Activated CD4-positive, alpha-beta T cell treated with anti-CD3 and anti-CD28 coated beads for 4 hours (primary cell): ENCODE measurements at places on chromosomes 1 and 21.

DNA sequence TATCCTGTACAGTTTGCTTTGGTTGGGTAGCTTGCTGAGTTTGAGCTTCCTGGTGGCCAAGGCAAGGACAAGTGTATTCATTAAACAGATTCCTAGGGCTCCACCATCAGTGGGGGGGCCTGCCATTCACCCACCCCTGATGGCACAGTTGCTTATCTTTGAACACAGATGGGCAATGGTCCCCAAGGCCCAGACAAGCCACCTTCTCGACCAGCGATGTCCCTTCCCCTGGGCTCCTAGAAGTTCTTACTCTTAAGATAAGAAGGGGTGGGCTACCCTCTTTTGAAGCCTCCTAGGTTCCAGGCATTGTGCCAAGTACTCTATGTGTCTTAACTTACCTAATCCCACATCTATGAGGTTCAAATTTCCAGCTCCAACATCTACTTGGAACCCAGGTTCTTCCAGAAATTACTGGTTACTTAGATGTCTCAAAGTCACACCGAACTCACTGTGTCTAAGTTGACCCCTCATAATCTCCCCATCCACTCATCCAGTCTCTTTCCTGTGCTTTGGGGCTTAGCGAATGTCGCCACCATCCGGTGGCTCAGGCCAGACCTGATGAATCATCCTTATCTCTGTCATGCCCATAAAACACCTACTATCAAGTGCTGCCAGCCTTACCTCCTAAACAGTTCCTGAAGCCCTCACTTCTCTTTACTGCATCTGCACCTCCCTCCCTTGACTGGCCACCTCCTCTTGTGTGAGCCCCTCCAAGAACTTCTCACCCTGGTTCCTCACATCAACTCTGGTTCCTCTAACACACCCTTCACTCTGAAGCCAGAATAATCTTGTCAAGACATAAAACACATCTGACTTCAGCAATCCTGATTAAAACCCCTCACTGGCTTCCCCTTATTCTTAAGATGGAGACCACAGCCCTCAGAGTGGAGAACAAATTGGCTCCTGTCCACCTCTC, 50.1 kb downstream of the KLHDC7A start:
- DNase-seq, result no peak

DNA sequence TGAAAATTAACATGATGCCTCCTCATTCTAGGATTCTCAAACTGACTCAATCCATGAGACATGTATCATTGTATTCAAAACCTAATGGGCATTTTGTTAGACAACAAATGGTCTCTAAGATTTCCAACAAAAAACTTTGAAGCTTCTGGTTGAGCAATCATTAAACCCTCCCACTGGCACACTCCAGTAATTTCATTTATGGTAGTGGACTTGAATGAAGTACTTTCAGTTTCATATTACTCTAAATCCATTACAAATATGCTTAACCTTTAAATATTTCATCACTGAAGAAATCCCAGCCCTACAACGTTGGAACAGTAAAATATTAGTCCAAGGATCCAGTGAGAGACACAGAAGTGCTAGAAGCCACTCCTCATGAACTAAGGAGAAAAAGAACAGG, 43.5 kb downstream of the GBP6 start:
- no peak for DNase-seq

GRCh38 chr1:112803906-112804762, 89.0 kb upstream of the PPM1J start:
- DNase-seq, result peak; percentile 19

DNA sequence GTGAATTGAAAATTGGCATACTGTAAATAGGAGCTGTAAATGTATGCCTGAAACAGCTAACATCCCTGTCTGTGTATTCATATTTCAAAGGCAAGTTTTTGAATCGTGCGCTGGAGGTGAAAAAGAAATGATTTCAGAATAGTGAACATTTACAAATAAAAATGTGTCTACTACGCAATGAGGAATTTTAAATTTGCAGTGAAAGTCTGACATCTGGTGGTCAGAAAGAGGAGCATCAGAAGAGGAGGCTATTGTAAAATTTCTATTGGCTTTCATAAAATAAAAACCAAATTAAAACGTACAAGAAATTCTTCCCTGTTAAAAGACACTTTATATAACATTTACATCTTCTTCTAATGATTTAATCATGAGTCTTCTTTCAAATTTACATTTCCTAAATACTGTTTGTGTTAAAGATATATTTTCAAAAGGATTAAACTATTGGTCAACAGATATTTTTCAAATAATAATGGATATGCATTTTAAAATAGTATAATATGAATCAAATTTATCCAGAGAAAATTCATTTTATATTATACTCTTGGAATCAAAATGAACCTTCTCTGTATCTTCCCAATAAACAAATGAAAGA, 113.7 kb upstream of the RRP15 start:
- no peak for DNase-seq

DNA sequence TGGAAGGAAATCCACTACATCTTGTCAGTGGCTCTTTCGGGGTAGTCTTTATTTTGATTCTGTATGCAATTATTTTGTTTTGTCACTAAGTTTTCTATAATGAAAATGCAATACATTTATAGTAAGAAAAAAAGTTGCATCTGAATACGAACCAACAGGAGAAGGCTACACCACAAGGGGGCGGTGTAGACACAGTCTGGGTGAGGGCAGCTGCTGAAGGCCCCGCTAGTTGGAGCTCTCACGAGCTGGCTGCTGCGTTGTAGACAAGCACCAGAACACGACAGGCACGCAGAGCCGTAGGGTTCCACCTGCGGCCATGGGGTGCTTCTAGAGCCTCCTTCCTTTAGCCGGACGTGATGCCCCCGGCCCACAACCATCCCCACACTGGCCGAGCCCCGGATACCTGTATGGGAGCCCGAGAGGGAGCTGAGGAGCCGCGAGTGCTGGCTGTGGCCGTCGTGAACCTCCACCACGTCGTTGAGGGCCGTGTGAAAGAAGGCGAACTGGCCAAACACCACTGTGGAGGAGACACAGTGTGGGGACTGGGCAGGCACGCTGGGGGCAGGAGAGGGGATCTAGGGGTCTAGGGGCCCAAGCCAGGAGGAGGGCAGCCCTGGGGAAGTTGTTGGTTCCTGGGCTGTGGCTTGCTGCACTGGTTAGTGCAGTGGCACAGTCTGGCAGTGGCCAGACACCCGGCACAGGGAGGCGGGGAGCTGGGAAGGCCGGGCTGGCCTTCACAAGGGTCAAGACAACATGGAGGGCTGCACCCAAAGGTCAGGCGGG, 160.8 kb downstream of the ZSCAN20 start:
- DNase-seq, result peak; percentile 76

- DNase-seq, result no peak
These were observed 34.9 kb upstream of the NTNG1 start for GRCh38 chr1:107105914-107106313.
